ENCODE measurements at places on chromosomes 2 and 18. TPM values are rescaled to one million over a fixed set of nuclear protein-coding genes. Genes with fewer than 3 reads are reported as not detected.

GRCh38 chr18:12287684-12288402, 20.2 kb upstream of the TUBB6 start:
- H3K27ac ChIP-seq = no peak overlapping the region
- peak; percentile 77 for DNase-seq
- peak overlapping the region; percentile 84 for H3K4me3 ChIP-seq
- H3K27me3 ChIP-seq = peaks cover 38% of the 10 kb centered on the region
- peaks cover 3% of the 10 kb centered on the region for H3K4me1 ChIP-seq

- no peak overlapping the region for H3K4me3 ChIP-seq
- peaks cover 18% of the 10 kb centered on the region for H3K36me3 ChIP-seq
- H3K27ac ChIP-seq = peak overlapping the region; percentile 14
Measured at GRCh38 chr2:3536682-3537632, 17.6 kb upstream of the ADI1 start.

- H3K4me1 ChIP-seq = no peaks in the 10 kb centered on the region
- no peak overlapping the region for H3K27ac ChIP-seq
- H3K27me3 ChIP-seq = no peaks in the 10 kb centered on the region
- no peaks in the 10 kb centered on the region for H3K36me3 ChIP-seq
- no peak overlapping the region for H3K4me3 ChIP-seq
- DNase-seq = no peak
Measured at GRCh38 chr2:1266351-1266750, 146.9 kb upstream of the TPO start.

- H3K4me3 ChIP-seq = no peak overlapping the region
- no peak overlapping the region for H3K27ac ChIP-seq
Measured at GRCh38 chr2:17803497-17803896, 12.8 kb upstream of the MSGN1 start.

DNA sequence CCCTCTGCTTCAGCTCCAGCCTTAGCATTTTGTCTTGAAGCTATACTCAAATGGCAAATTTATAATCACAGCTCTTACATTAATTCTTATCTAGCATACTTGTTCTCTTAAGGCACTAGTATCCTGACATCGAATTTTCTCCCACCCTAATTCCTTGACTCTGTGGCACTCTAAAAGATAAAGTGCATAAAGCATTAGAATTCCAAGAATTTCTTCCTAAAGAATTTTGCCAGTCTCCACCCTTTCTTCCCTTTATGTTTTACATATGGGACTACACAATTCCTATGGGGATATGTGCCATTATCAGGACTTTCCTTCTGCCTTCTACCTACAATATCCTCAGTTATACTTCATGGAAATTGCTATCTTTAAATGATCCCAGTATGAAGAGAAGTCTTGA, 560.3 kb downstream of the ARHGAP15 start:
- H3K4me1 ChIP-seq = no peaks in the 10 kb centered on the region
- H3K27ac ChIP-seq = no peak overlapping the region
- H3K27me3 ChIP-seq = no peaks in the 10 kb centered on the region
- no peak for DNase-seq

ALPI gene
- total RNA-seq = not detected

MMADHC gene
- 98.5 TPM for total RNA-seq

RUFY4 gene
- total RNA-seq = not detected

FAHD2A gene
- total RNA-seq = 43.2 TPM

All from endodermal cell (in vitro differentiated cells).